Right cardiac atrium (tissue), 5 donors: ENCODE measurements at places on chromosomes 5 and 9. TPM values are rescaled to one million over a fixed set of nuclear protein-coding genes. Genes with fewer than 3 reads are reported as not detected.

The SLC36A2 gene
- not detected for total RNA-seq

DNA sequence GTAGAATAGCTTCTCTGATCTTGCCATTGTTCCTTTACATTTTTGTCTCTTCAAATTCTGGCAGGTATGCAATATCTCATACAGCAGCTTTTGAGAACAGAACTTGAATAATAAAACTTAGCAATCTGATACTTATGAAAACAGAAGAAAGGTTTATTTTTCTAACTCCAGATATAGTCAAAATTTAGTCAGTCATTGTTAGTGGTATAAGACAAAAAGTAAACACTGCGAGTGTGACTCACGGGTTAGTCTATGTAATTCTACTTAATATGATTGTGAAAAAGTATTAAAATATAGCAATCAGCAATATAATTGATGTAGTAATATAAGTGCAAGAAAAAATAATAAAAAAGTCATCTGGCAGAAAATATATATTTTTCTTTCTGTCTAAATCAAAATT is 910.4 kb downstream of the DNAH5 start:
- no peak for DNase-seq

DNA sequence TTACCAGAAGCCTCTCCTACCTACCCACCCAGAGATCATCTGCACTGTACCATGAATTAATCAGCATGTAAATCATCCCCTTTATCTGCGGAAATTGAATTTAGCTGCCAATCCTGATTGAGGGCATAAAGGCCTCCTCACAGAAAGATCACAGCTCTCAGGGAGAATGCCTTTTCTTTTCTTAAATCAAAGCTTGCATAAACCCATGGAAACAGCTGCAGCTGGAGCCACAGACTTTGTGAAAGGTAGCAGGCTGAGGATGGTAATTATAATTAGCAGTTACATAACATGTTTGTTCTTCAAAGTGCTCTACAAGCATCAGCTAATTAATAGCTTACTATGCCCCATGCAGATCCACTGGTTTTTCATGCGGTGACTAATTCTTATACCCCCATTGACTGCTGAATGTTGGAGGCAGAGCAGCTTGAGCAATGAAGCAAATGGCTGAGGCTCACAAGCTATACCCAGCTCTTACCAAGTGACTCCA is 54.6 kb downstream of the SUSD1 start:
- no peak for DNase-seq

The CTXN3 gene
- not detected for total RNA-seq

DNA sequence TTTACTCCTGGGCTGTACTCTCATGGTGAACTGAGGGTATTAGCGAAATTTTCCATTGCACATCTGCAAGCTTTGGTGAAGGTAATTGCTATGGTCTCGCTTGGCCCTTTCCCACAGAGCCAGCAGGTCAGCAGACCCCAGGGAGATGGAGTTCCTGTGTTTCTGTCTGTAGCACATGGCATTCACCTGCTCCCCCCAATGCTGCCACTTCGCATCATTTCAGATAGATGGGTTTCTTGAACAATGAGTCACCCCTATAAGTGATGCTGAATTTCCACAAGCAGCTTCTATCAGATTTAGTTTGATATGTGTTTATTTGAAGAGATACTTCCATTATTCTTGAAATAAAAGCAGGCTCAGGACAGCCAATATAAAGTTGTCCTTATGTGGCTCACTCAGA is 117.8 kb downstream of the ERCC6L2 start:
- no peak for DNase-seq

The N4BP3 gene
- total RNA-seq: 0.19 TPM

- DNase-seq: no peak
Observed at GRCh38 chr5:53479045-53479589, 1.3 kb upstream of the FST start.

DNA sequence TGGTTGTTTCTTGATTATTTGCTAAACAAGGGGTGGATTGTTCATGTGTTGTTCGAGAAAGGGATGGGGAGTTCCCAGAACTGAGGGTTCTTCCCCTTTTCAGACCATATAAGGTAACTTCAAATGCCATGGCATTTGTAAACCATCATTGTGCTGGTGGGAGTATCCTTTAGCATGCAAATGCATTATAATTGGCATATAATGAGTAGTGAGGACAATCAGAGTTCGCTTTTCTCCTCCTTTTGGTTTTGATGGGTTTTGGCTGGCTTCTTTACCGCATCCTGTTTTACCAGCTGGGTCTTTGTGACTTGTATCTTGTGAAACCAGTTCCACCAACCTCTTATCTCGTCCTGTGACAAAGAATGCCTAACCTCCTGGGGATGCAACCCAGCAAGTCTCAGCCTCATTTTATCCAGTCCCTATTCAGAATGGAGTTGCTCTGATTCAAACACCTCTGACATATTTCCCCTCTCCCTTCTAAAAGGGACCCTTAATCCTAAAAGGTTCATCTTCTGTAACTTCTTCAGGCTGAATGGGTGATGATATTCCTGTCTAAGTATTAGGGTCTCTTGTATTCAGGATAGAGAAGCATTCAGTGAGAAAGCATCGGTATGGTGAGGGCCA is 8.7 kb upstream of the FBN2 start:
- no peak for DNase-seq

The SLC6A19 gene
- total RNA-seq: not detected

DNA sequence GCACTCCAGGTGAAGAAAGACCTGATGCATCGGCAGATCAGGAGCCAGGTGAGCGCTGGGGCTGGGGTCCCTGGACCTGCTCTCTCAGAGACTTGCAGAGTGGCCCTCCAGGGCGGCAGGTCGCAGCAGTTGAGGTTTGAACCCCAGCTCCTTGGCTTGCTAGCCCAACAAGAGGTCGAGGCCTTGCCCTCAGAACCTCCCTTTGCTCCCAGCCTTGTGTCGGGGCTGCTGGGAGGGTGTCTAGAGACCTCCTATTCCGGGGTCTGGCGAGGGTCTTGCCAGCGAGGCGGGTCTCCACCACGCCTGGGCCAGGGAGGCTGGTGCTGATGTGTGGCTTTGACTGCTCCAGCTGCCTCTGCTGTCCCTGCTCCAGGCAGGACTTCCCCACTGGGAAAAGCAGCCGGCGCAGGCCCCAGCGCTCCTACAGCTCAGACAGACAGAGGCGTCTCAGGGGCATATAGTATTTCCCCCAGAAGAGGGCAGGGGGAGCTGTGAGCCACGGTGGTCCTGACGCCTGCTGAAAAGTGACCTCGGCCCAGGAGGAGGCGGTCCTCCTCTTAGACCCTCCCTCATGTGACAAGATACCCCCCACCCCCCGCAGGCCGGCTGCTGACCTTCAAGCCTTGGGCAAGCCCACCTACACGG is 38.3 kb downstream of the LRSAM1 start:
- no peak for DNase-seq

The PANK3 gene
- 29.2 TPM for total RNA-seq

DNA sequence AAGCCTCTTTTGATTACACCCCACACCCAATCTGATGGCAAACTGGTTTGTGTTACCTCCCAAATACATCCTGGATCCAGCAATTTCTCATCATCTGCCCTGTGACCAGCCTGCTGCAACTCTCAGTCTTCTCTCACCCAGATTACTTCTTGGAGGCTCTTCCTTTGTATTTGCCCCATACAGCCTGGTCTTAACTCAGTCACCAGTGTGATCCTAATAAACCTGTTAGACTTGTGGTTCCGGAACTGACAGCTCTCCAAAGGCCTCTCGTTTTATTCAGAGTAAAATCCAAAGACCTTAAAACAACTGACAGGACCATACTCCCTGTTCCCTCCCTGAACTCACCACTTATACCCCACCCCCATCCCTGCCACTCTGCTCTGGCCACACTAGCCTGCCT is 228.2 kb upstream of the PAPPA start:
- no peak for DNase-seq

DNA sequence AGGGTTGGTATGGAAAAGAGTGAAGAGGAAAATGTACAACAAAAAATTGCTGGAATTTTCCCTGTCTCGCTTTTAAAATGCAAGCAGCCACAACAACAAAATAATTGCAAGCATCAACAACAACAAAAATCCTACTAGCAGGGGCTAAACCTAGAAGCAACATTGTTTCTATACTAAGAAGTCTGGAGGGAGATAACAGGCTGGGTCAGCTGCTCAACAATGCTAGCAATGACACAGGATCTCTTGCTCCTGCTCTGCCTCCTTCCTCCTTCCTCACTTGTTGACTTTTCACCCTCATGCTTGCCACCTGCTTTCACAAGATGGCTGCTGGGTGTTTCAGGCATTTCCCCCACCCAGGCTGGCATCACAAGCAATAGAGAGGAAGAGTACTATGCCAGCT is 7.6 kb upstream of the AOPEP start:
- DNase-seq: no peak

The KCTD16 gene
- 1.1 TPM for total RNA-seq

GRCh38 chr5:114467729-114468128 is 105.9 kb downstream of the KCNN2 start:
- no peak for DNase-seq

- DNase-seq: no peak
Observed at GRCh38 chr5:35850967-35851680, 5.6 kb upstream of the IL7R start.

GRCh38 chr9:76657265-76657664 is 107.0 kb upstream of the PCA3 start:
- no peak for DNase-seq
